ENCODE measurements at places on chromosomes 2 and 18.

GRCh38 chr2:152479282-152479681 lies 144.3 kb downstream of the FMNL2 start:
- no peak for DNase-seq

- DNase-seq, result no peak
These were observed 1.5 kb upstream of the SLC30A3 start for GRCh38 chr2:27264253-27264752.

- DNase-seq, result no peak
These were observed 45.5 kb downstream of the RAB12 start for GRCh38 chr18:8654503-8655451.

- peak; percentile 2 for DNase-seq
These were observed 125.5 kb upstream of the REV1 start for GRCh38 chr2:99615247-99615771.

DNA sequence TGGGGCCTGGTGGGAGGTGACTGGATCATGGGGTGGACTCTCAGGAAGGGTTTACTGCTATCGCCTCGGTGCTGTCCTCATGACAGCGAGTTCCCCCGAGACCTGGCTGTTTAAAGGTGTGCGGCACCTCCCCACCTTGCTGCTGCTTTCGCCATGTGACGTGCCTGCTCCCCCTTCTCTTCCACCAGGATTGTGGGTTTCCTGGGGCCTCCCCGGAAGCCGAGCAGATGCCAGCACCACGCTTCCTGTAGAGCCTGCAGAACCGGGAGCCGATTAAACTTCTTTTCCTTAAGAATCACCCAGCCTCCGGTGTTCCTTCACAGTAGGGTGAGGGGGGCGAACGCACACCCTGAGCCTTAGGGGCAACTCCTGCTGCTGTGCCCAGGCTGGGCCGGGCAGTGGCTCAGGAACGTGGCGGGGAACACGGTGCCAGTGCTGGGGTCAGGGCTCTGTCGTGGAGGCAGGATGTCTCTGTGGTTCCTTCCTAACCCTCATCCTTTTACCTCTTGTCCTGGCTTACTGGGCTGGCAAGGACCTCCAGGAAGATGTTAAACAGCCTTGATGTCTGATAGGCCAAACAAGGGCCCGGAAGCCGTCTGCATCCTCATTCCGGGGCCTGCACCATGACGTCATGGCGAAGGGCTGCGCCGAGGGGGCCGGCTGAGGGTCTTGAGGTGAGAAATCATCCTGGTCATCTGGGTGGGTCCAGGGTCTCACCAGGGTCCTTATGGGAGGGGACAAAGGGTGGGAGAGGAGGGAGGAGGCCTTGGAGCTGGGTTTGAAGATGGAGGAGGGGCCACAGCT lies 12.7 kb downstream of the NEU4 start:
- DNase-seq, result no peak

- DNase-seq, result no peak
These were observed 11.6 kb downstream of the IRS1 start for GRCh38 chr2:226788064-226788463.

GRCh38 chr18:10059610-10060468 lies 146.0 kb downstream of the VAPA start:
- no peak for DNase-seq

DNA sequence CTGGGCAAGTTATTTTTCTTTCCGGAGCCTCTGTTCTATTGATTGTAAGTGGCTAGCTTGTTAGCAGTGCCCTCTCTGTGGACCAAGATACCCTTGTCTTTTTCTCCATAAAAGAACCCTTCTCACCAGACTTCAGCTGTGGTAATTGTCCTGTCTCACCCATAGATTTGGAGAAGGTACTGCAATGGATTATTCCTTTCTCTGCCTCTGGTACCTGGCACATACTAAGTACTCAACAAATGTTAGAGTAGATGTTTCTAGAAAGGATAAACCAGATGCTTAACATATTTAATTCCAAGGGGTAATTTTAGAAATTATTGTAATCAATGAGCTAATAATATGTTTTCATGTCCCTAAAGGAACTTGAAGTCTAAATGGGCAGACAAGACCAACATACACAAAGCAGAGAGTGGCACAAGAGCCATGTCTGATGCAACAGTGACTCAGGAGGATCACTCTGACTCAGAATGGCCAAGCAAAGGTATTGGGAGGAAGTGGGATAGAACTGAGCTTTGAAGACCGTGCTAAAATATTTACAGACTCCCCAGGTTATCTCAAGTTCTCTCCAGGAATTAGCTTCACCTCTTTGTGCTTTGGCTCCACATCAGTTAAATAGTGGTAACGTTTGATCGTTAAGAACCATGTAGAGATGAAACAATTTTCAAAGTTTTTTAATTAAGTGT lies 129.7 kb upstream of the OSR1 start:
- DNase-seq, result no peak

DNA sequence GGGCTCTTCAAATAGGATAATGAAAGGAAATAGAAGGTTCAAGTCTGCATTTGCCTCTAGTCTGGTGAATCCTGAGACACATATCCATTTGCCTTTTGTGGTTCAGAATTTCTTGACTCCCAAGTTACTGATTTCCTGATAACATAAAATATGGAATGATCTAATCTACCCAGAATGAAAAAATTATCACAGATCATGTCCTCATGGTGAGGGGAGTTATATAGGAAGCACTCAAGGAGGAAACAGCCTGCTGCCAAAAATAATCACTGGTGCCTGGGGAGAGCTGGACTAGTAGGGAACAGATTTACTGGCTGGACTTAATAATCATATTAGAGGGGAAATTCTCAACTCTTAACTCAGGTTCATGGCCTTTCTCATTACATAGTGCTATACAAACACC lies 95.5 kb upstream of the STK17B start:
- DNase-seq, result no peak

GRCh38 chr2:47178341-47178740 lies 23.2 kb upstream of the STPG4 start:
- DNase-seq, result no peak

- no peak for DNase-seq
These were observed 44.5 kb upstream of the KCNE4 start for GRCh38 chr2:223007531-223007930.

- DNase-seq, result no peak
These were observed 318.7 kb upstream of the UBE2E3 start for GRCh38 chr2:180661686-180662030.

DNA sequence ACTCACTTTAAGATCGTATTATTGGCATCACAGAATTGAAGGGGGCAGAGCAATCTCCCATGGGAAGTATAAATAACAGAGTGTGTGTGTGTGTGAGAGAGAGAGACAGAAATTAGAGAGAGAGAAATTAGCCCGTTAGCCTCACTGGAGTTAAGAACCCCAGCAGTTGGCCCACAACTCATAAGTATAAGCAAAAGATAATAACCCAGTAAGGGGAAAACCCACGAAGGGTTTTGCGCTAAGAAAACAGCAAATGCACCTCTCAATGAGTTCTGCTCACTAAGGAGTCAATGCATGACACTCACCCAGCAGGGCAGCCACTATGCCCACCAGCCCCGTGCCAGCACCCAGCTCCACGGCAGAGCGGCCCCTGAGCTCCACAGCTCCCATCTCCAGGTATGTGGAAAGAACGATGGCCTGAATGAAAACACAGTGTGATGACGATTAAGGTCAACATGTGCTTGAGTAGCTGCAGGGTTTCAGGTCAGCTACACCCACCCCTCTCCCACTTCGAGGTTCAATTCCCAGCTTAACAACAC lies 3.6 kb downstream of the METTL21A start:
- DNase-seq, result no peak

DNA sequence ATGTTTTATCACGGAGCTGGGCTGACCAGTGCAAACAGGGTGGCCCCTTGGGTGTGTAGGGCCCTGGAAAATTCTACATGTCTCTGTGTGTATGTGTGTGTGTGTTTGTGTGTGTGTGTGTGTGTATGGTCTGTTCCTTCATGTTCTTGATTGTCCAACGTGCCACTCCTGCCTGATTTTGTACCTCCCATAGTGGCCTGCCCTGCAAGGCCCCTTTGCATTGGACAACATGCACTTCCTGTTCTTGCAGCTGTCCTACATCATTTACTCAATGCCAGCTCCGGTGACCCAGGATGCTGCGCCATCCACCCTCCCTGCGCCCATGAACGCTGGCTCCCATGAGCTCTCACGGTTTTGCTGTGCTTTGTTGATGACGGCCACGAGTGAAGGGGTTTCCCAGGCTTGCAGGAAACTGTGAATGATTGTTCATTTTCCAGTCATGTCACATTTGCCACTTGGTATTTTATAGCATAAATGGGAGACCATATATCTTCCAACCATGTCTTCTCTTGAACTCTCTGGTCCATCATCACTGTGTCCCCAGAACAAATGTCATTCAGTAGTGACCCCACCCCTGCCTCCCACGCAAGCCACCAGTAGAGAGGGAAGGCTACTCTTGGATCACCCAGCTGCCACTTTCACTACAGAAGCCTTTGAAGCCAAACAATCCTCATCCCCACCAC lies 69.7 kb upstream of the NCK2 start:
- DNase-seq, result no peak

DNA sequence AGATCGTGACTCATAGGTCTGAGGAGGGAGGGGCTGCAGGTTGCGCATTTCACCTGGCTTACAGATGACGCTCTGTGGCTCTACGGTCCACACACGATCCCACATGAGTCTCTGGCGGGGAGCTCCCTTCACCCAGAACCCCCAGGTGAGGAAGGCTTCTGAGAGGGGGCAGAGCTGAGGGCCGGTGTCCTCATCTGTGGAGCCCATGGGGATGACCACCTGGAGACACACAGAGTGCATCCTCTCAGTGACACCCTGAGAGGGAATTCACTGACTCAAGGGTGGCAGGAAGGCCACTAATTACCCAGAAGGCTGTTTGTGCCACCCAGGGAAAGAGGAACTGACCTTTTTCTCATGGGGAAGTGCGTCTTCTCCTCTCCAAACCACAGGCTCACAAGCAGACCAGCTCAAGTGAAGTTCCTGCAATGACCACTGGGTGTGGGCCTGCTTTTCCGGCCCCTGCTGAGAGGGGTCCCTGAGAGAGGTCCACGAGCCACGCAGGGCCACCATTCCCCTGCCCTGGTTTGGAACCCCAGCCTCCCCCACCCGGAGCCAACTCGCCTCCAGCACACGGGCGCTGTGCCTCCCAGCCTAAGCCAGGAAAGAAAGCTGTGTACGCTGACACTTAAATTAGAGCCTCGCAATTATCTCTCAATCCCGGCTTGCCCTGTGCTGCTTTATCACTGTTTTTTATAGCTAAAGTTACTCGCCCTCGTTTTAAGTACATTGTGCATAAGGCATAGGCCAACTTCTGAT lies 114.1 kb downstream of the BCL11A start:
- no peak for DNase-seq

DNA sequence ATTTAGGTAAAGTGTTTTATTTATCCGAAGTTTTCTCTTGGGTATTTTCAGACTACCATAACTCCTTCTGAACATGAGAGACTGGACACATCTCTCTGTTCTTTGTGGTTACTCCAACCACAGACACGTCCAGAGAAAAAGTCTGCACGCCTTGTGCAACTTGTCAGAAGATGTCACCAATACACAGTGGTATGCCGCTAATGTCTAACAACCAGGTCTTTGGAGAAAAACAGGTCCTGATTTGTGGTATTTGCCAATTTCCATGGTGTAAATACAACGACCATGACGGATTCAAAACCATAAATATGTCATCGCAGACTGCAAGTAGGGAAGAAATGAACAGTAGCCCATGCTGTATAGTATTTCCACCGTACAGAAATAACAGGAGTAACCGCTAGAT lies 620.6 kb upstream of the ID2 start:
- DNase-seq, result no peak

DNA sequence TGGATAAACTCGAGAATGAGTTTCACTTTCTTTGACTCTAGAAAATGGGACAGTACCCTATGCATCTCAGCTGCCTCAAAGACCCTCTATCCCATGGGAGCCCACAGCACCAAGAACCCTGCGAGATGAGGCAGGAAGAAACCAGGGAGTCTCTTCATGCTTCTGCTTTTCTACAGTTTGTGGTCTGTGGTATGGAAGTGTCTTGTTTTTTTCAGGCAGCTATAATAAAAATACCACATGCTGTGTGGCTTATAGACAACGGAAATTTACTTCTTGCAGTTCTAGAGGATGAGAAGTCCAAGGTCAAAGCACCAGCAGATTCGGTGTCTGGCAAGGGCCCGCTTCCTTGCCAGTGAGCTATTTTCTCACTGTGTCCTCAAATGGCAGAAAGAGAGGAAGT lies 257.9 kb downstream of the SUCLG1 start:
- no peak for DNase-seq

DNA sequence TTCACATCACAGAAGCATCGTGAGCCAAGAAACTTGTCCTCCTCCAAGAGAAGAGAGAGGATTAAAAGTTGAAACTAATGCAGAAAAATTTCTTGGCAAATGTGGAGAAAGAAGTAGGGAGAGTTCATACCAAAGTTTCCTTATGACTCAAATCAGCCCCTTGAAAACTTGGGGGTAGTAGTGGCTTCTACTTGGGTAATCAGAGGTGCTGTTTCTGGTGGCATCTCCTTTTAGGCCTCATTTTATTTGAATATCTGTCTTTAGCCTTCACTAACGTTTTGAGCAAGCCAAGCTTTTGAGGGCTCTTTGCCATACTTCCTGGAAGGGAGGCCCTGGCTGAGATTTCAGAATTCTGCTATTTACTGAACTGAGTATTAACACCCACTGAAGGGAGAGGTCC lies 515.3 kb upstream of the MEX3C start:
- DNase-seq, result no peak

DNA sequence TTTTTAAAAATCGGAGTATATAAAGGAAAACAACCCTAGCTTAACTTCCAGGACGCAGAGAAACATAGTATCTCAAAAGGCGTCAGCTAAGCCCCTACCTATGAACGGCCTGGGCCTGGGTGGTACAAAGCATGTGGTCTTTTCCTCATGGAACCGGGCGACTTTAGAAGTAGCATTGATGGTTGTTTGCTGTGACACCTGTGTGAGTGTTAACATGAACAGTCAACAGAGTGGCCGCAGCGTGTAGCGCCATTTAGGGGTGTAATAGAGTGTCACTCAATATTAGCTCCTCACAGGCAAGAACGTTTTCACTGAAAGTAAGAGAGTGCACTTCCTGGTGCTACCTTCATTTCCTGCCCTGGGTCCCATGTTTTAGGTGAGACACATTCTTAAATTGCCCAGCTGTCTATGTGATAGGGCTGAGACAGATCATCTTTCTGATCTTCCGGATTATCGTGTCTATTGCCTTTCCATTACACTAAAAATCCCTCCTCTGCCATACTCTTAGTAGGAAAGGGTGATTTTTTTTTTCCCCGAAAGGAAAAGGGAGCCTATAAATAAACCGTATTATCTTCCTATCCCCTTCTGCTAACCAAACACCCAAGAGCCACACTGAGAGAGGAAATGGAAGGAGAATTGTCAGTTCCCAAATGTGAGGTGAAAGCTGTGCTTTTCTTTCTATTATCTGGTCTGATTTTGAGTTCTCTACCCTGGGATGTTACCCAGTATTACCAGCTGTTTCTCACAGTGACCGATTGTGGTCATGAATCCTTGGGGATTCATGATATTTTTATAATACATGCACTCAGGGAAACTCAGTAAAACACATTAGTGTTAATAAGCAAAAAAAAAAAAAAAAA lies 1.3 kb downstream of the GORASP2 start:
- peak; percentile 3 for DNase-seq

DNA sequence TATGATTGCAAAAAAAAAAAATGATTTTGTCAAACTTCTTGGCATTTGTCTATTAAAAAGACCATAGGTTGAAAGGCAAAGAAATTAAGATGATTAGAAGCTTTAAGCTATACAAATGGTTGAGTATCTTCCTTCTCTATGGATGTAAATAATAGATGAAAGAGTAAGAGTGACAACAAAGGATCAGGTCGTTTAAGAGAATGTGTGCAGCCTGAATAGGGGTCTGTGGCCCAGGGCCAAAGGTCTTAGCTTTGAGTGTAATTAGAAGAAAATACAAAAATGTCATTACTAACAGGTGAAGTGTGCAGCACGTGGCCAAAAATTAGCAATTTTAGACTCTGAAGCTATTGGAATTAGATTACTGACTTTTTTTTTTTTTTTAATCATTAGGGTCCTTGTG lies 122.4 kb downstream of the GREB1L start:
- DNase-seq, result no peak
